Activated T-cell treated with anti-CD3 and anti-CD28 coated beads, Interleukin-2, amount 50 U/mL, for 24 hours (primary cell): ENCODE measurements at places on chromosomes 6 and 20.

- no peak for DNase-seq
Measured at GRCh38 chr6:37242429-37243052, 15.0 kb upstream of the TBC1D22B start.

DNA sequence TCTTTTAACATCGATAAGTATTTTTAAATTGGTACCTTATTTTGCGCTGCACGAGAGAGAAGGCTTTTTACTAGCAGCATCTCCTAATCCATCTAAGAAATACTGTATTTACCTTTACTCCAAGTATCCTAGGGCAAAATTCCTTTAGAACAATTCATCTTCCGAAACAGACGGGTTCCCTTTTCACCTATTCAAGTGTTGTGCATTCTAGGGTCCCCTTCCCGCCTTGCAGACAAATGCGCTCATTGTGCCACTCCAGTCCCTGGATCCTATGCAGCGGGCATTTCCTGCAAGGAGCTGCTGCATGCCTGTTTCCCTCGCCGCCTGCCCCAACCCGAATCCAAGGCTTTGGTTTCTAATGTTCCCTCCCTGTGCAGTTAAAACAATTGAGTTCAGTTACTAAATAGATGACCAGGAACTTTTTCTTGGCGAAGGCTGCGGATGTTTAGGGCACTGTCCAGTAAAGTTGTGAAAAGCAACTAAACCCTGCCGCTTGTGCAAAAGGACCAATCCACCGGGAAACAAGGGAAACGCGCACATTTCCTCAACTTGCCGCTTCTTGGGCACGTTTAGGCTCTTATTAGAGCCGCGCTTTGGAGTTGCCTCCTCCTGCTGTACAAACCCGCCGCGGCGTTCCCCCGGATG lies 556 bp upstream of the SCAF8 start:
- no peak for DNase-seq

DNA sequence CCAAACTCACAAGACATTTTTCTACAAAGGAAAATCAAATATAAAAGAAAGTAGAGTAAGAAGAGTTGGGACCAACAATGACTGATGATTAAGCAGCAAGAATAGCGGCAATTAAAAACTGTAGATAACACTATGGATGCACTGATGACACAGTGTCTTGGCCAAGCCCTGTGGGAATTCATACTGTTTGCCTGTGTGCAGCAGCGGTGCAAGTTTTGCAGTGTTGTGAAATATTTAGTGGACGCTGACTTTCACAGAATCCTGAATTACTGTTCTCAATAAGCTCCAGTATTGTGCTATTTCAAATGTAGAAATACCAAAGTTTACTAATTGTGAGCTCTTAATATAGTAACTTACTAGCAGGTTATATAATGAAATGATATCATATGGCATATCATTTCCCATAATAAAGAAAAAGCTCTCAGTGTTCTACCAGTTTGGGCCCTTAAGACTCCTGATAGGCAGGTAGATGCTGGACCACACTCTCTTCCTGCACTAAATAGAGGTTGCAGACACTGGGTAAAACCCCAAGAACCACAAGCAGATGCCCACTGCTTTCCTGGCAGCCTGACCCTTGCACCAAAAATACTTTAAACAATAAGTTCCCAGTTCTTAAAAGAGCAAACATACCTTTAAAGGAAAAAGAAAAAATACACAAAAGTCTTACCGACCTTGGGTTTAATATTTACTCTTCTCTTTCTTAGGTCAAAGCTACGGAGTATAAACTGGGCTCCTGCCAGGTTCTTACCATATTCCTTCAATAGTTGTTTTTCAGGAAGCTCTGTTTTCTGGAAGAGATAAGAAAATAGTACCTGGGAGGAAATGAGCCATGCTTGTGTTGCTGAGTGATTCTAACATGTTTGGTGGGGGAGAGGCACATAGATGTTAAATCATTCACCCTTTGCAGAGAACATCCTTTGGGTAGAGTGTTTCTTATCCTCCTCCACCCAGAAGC lies 41.6 kb downstream of the ANKEF1 start:
- no peak for DNase-seq

DNA sequence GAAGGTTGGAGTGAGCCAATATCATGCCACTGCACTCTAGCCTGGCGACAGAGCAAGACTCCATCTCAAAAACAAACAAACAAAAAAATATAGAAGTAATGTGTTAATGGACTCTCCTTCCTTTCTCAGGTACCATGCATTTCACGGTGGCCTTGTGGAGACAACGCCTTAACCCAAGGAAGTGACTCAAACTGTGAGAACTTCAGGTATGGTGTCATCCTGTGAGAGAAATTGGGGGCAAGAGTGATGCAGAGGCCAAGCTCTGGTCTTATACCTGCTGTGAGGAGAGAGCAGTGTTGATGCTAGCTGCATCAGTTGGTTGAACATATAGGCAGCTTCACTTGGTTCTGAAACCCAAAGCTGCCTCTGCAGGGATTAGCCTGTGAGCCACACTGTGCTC lies 6.2 kb downstream of the ITCH start:
- DNase-seq: no peak

GRCh38 chr20:37500311-37500710 lies 20.7 kb upstream of the NNAT start:
- DNase-seq: no peak

DNA sequence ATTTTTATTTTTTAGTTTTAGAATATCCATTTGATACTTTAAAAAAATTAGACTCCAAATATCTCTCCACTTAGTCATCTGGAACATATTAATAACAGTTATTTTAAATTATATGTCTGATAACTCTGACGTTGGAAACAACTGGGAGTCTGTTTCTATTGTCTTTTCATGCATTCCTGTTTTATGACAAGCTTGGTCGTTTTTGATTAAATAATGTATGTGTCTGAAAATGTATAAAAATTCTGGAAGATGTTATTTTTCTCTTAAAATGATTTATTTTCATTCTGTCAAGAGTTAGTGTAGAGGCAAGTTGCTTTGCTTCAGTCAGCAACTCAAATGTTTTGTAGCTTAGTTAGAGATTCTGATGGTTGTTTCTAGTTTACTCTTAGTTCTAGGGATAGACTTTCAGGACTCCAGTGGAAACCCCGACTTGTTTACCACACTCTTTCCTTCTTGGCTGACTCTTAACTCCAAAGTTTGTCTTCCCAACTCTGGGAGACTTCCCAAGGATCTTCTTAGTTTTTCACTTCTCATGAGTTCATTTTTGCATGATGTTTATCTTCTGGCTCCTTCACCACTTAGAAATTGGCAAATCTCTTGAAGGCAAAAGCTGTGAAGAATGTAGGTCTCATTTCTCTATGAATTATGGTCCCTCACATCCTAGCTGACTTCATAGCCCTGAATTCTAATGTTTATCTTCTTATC lies 190.9 kb downstream of the LAMA2 start:
- no peak for DNase-seq

GRCh38 chr6:125781314-125781868 lies 9.4 kb upstream of the NCOA7 start:
- DNase-seq: no peak

- no peak for DNase-seq
Measured at GRCh38 chr6:138673346-138674014, 100.1 kb upstream of the CCDC28A start.

GRCh38 chr6:3905945-3906845 lies 57.0 kb downstream of the FAM50B start:
- DNase-seq: no peak

GRCh38 chr20:4306206-4306605 lies 290.8 kb upstream of the RNF24 start:
- DNase-seq: no peak

- DNase-seq: no peak
Measured at GRCh38 chr20:48411919-48412522, 415.8 kb downstream of the PREX1 start.

GRCh38 chr20:13183005-13183404 lies 38.1 kb upstream of the ISM1 start:
- DNase-seq: no peak

GRCh38 chr6:51116723-51117122 lies 298.1 kb downstream of the TFAP2B start:
- no peak for DNase-seq

GRCh38 chr6:154542747-154543146 lies 32.3 kb upstream of the CNKSR3 start:
- DNase-seq: no peak

DNA sequence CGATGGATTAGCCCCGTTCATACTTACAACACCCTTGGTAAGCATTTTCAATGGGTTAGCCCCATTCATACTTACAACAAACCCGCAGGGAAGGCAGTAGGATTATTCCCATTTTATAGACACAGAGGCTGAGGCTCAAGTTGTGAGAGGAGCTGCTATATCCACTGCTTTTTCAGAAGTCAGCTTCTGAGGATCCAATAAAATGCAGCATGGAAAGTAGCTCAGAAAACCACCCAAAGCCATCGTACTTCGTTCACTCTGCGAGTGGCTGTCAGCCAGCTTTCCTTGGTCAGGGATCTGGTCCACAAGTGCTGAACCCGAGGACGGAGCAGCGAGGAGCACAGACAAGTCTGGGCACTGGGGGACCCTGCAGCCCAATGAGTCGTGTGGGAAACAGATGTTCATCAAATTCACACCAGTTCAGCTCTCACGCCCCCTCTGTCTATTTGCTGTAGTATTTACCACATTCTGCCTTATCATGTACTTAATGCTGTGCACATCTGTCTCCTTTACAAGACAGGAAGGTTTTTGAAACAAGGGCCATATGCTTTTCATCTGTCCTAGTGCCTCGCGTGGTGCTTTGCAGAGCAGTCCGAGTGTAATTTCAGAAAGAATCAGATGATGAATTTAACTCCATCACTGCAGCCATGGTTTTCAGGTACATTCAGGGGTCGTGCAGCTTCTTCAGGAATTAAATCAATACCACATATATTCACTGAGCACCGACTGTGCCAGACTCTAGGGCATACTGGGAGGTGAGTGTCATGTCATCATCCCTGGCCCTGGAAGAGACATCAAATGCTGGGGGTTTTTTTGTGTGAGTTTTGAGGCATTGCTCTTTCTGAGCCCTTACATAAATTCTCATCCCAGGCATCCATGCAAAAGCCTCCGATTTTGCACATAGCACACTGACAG lies 256.9 kb downstream of the CDH26 start:
- DNase-seq: no peak

DNA sequence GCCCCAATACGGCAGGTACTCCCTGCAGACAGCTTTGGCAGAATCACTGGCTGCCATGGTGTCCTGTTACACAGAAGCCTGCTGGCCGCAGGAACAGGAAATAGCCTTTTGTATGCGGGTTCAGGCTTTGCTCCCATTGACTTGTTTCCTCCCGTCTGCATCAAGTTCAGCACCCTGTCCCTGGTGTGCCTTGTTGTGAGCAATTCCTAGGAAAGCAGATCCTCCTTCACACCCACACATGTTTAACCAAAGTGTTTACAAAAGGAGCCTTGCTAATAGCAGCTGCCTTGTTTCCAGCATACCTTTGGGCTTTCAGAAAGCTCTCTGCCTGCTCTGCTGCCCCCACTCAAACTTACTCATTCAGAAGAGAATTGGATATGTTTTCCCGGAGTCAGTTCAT lies 127.2 kb upstream of the SUPT3H start:
- DNase-seq: no peak

GRCh38 chr20:63130658-63131577 lies 85.0 kb downstream of the YTHDF1 start:
- no peak for DNase-seq

- DNase-seq: no peak
Measured at GRCh38 chr6:36368921-36369865, 18.3 kb downstream of the ETV7 start.

- DNase-seq: no peak
Measured at GRCh38 chr20:45463709-45464108, 5.8 kb upstream of the WFDC2 start.

DNA sequence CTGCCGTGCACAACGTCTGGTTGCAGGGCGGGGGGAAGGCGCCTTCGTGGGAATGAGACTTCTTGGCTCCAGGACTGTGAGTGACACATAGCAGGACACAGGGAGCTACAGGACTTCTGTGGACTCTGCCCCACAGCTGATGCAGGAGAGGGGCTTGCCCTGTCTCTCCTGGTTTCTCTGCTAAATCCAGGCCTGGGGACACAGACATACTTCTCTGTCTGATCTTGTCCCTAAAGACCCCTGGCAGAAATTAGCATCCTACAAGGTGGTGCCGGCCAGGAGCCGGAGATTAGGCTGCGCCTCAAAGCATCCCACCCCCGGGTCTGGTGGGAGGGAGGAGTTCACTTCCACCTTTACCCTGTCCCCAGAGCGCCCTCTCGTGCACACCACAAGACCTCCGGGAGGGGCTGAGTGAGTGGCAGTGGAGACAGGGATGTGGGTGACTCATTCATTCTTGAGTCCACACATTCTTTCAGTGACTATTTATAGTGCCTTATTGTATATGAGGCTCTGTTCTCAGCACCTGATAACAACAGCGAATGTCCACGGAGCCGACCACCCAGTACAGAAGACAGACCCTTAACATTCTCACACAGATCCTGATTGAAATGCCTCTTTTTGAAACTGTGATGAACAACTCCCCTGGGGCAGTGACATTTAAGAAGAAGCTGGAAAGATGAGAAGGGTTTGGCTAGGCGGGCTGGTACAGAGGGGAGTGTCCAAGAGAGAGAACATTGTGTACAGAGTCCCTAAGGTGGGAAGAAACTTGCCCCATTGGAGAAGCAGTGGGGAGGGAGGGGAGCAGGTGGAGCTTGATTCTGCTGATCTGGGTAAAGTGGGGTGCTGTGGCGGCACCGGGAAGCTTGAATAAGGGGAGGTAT lies 39.0 kb downstream of the GMPR start:
- DNase-seq: no peak

DNA sequence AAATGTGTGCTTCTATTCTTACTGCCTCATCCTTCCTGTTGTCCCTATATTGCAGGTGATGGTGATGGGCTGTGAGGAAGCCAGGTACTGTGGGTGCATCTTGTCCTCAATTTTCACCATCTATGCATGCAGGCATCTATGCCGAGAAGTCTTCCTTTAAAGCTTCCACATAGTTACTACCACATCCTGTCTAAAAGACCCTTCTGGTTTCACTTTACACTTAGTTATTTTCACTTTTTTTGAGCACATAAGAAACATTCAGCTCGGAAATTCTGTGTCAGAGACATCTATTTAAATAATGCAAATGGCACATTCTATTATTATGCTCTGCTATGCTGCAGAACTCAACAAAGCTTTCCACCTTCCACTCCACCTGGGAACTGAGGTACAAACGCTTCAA lies 28.2 kb upstream of the FABP7 start:
- no peak for DNase-seq

DNA sequence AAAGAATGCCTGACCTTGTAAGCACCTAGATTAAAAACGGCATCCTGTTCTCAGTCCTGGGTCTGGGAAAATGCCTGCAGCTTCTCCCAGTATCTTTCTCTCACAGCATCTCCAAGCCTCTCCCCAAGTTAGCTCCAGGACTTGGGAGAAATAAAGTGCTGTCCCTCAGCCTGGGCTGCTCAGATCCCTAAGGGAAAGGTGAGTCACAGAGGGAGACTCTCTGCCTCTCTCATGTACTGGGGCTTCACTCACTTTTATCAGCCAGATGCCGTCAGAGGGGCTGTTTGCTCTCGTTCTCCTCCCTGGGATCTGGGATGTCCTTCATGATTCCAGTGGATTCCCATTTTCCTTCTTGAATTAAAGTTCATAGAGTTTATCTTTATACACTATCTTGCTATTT lies 293.6 kb downstream of the COL12A1 start:
- no peak for DNase-seq
